ENCODE measurements at places on chromosomes 4 and X. TPM values are rescaled to one million over a fixed set of nuclear protein-coding genes. Genes with fewer than 3 reads are reported as not detected.

Gene VSIG4
- 115 TPM for total RNA-seq

Gene UGT2B7
- total RNA-seq = not detected

Gene HELT
- not detected for total RNA-seq

Gene PPEF2
- total RNA-seq = 0.36 TPM

Gene SSX4B
- total RNA-seq = not detected

Gene FAM47A
- total RNA-seq = not detected

Gene MGAT4D
- not detected for total RNA-seq

Gene KIT
- 18.7 TPM for total RNA-seq

Gene FHIP1A
- total RNA-seq = 2.8 TPM
